ENCODE measurements at places on chromosomes 3 and 15.

GRCh38 chr3:19052874-19053273, 95.4 kb upstream of the KCNH8 start:
- DNase-seq: no peak

GRCh38 chr3:172939651-172940293, 189.2 kb downstream of the ECT2 start:
- no peak for DNase-seq

DNA sequence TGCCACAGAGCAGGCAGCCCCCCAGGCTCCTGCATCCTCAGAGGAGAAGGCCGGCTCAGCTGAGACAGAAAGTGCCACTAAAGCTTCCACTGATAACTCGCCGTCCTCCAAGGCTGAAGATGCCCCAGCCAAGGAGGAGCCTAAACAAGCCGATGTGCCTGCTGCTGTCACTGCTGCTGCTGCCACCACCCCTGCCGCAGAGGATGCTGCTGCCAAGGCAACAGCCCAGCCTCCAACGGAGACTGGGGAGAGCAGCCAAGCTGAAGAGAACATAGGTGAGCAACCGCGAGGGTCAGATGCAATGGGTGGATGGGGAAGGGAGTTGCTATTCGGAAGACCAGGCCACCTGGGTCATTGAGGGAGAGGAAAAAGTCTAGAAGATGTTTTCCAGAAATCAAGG, 53.0 kb downstream of the GAP43 start:
- DNase-seq: no peak

- no peak for DNase-seq
Observed at GRCh38 chr15:59444980-59445545, 7.1 kb downstream of the FAM81A start.

DNA sequence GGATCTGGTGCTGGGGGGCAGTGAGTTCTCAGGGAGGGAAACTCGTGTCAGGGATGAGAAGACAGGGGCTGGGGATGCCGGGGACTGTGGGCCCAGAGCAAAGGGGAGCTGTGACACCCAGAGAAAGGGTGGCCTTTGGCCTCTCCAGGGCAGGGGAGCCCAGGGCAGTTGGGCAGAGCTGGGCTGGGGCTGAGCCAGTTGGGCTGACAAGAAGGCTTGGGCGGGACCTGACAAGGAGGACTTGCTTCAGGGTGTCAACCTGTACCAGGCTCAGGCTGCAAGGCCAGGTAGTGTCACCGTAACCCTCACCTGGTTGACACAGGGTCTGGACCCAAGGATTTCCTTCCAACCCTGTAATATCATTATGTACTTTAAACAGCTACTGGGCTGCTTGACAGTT, 13.2 kb upstream of the ANPEP start:
- DNase-seq: no peak

DNA sequence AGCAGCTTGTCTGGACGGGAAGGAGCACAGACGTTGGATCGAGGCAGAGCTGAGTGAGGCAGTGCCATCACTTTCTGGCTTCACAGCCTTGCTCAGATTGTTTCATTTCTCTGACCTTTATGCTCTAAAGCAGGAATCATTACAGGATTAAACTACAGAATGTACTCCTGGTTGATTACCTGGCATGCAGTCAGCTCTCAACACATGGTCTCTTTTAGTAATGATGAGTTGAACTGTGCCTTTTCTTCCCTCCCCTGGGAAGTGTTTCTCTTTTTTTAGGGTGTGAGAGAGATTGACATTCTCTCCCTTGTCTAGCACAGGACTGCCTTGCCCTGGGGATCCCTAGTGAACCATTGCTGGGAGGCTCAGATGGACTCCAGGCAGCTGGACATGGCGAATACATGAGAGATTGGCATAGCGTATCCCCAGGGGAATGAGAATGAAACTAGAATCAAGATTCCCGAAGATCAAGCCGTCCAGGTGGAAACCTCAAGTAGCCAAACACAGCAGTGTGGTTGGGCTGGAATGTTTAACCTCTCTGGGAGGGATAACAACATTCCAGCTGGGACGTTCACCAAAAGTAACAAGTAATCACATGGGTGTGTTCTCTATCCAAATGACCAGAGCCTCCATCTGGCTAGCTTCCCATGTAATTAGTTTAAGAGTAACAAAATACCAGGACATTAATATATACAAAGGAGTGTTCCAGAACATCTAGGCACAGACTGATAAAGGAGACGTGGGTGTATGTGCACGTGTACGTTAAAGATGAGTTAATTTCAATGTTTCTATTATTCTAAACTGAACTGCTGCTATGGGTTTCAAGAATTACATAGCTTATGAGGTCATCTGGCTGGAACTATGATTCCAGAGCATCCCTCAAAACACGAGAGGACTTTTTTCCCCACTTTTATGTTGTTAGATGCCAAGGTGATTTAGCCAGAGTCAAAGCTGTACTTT, 118.6 kb upstream of the NR2E3 start:
- no peak for DNase-seq

DNA sequence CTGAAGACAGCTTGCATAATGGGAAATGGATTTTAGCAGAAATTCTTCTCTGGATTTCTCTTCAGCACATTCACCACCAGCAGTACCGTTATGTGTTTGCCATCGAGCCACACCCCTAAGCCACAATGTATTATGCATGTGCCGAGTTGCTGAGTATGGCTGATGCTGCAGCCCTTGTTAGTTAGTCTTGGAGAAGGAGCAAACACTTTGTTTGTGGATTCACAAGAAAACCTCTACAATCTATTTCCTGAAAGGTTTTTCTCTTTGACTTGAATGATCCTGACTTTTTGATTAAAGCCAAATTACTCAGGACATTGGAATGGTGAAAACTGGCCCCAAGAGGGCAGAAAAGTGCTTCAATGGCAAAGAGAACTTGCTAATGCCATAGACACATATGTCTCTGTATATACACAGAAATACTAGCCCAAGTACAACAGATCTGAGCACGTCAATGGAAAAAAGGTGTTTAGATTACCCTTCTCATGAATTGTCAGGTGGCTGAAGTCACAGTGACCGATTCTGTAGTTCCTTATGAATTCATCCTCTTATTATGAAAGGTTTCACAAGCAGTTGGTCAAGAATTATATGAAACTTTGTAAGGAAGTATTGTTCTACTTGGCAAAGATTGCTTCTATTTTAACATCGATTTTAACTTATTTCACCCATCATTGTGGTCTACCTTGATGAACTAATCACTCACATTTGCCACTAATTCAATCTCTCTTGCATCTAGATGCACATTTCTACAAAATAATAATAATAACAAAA, 103.0 kb downstream of the P3H2 start:
- DNase-seq: no peak

GRCh38 chr3:124780356-124780755, 50.1 kb downstream of the UMPS start:
- no peak for DNase-seq

GRCh38 chr3:171358881-171359198, 101.4 kb downstream of the TNIK start:
- no peak for DNase-seq

DNA sequence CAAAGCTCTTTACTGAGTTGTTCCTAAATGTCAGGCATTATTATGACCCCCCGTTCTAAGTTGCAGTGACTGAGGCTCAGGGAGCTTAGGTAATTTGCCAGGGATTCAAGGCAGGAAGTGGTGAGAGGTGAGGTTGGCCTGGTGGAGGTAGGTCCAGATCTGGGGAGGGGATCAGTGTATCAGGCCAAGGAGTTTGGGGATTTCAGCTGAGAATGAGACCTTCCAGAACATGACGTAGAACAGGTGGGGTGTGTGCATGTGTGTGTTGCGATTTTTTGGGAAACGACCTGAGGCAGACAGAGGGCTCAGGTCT, 41.1 kb upstream of the MRPS22 start:
- no peak for DNase-seq

DNA sequence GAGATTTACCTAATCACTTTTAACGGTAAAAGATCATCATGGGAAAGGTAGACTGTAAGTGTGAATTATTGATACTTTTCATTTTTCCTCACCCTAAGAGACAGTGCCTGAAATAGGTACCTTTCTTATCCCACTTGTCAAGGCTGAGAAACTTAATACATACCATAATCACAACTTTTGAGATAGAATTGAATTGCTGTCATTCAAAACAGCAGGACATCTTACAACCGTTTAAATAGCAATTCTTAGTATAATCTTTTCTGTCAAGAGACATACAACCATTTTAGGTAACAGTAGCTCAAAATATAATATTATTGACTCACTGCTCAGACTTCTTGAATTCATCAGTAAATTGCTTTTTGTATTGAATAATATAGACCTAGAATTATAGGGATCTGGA, 10.7 kb downstream of the UBE2E2 start:
- DNase-seq: no peak
